ENCODE measurements at places on chromosomes 7 and 10.

GRCh38 chr10:127755753-127756152 is 18.8 kb downstream of the FOXI2 start:
- peak; percentile 28 for DNase-seq

DNA sequence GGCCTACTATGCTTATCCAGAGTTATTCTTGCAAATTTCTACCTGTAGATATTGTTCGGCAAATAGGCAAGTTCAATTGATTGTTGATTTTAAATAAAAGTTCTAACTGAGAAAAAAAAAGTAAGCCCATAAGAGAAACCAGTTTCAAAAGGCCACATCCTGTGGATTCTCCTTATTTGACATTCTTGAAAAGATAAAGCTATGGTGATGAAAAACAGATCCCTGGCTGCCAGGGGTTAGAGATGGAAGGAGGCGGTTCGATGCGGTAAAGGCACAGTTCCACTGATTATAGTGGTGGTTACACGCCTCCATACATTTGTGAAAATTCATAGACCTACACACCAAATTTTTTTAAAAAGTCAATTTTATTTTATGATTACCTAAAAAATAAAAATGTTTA is 347.8 kb downstream of the KCNMA1 start:
- no peak for DNase-seq

GRCh38 chr10:120600871-120601649 is 144.0 kb downstream of the PLPP4 start:
- peak; percentile 28 for DNase-seq

GRCh38 chr7:135938086-135938485 is 39.1 kb downstream of the MTPN start:
- DNase-seq: no peak

DNA sequence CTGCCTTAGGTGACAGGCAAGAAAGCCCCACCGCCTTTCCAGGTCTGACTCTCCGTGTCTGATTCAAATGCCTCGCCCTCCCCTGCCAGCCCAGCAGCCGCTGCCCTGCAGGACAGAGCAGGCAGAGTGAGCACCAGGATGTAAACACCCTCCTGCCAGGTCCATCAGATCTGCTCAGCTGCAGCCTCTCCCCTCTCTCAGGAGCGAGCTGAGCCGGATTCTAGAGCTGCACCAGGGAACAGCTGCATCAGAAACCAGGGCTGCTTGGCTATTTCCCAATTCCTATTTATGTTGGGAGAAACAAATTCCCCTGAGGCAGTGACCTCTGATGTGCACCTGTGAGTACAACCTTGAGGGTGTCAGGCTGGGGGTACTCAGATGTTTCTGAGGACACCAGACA is 121.5 kb upstream of the ZMIZ1 start:
- DNase-seq: no peak

DNA sequence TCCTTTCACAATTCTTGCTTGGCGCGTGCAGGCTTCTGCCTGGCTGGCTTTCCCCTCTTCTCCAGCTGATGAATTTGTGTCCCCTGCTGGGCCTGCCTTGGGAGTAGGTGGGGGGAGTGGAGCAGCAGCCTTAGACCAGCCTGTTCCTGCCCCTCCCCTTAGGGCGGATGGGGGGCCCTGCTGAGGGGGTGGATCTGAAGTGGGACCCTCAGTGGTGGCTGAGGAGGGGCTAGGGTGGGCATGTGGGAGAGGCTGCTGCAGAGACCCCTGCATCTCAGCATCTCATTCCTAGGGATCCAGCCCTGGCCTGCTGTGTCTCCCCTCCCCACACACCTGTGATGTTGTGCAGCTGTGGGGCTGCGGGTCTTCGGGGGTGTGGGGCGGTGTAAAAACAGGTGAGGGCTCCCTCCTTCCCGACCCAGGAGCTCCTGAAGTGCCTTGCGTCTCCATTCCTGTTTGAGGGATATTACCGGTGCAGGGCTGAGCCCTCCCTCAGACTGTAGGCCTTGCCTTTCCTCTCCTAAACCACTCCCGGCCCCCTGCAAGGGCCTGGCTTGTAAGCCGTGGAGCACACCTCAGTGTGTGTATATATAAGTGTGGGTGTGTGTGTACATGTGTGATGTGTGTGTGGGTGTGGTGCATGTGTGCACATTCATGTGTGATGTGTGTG is 24.7 kb downstream of the ADCYAP1R1 start:
- no peak for DNase-seq

- no peak for DNase-seq
Observed at GRCh38 chr10:57706576-57707299, 561.0 kb downstream of the IPMK start.

DNA sequence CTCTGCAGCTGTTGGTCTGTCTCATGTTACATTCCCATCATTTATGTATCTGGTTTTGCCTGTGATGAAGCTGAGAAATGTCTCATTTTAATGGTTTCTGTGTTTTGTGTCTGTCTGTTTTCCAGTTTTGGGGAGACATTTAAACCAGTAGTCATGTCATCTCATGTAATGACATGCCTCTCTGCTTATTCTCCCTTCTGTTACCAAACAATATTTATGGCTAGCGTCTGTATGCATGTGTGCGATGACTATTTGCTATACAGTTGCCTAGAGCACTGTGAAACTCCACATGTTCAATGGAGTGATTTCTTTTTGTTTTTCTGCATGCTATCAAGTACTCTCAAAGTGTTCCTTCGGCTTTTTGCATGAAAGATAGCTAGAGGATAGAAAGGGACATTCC is 132.0 kb downstream of the ST7 start:
- no peak for DNase-seq

DNA sequence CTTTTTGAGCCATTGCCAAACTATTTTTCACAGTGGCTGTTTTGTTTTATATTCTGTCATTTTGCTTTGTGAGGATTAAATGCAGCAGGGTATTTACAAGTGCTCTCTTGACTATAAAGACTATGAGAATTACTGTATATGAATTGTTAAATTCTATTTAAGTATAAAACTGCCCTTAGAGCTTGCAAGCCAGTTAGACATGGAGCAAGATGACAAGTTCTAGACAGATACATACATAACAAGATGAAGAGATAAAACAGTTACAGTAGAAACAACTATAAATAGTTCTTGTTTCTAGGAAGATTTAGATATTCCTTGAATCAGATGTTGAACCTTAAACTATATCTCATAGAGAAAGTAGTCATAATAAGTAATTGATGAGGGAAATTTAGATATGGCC is 60.6 kb downstream of the DNAH11 start:
- no peak for DNase-seq

GRCh38 chr10:35423505-35424306 is 87.4 kb downstream of the CCNY start:
- DNase-seq: no peak

- no peak for DNase-seq
Observed at GRCh38 chr10:126783806-126784557, 113.5 kb upstream of the C10orf90 start.
